ENCODE measurements at places on chromosomes 1 and 21.

- DNase-seq = no peak
These were observed 405 bp upstream of the RAB29 start for GRCh38 chr1:205775717-205776056.

GRCh38 chr1:102434421-102434820 lies 437.7 kb upstream of the OLFM3 start:
- DNase-seq = peak; percentile 16

DNA sequence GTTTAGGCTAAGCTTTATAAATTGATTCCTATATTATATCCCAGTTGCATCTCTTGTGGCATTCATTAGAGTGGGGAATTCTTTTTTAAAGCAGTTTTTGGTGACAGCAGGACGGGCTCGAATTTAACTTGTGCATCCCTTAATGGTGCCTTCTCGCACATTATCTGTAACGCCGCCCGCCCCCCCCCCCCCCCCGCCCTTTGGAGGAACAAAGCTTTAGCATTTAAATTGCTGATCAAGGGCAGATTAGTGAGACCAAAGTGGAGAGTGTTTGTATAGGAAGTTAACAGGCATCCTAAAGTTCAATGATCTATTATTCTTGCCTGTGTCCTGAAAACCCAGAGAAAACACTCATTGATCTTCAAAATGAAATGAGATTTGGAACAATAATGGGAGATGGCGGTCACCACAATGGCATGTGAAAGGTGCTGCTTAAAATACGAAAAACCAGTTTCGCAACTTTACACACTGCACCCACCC lies 2.2 kb downstream of the LMO4 start:
- no peak for DNase-seq

- no peak for DNase-seq
These were observed 481.2 kb downstream of the MATN1 start for GRCh38 chr1:30242168-30242567.

DNA sequence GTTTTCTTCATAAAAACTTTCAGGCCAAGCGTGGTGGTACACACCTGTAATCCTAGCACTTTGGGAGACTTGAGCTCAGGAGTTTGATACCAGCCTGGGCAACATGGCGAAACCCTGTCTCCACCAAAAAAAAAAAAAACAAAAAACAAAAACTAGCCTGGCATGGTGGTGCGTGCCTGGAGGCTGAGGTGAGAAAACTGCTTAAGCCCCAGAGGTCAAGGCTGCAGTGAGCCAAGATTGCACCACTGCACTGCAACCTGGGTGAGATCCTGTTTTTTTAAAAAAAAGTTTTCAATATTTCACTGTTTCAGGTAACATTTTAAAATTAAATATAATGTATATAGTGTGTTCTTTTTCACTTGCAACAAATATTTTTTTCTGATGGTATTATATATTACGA lies 13.5 kb upstream of the B3GALT2 start:
- no peak for DNase-seq

GRCh38 chr1:67053535-67053784 lies 488 bp downstream of the SLC35D1 start:
- no peak for DNase-seq

DNA sequence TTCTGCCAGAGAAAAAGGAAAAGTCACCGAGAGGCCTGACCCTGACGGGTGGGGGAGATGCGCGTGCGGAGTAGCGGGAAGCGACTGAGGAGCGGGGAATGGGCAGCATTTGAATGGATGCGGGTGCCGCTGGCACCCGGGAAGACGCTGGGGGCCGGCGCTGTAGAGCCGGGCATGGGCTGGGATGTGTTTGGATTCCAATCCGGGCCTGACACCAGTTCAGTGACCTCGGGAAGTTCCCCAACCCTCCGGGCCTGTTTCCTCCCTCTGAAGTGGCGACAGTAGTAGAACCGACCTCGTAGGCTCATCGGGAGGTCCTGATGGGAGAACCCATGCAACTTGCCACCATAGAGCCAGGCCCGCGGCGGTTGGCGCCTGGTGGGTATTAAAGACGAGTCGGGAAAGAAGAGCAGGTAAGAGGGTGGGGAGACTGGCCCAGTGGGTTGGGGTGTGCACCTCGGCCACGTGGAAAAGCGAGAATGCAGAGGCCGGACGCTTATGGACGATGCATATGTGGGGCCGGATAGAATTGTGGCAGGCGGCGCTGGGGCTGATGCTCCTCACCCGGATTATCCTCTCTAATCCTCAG lies 642 bp upstream of the SLC16A1 start:
- DNase-seq = peak; percentile 31

GRCh38 chr1:81558291-81559076 lies 242.2 kb upstream of the ADGRL2 start:
- no peak for DNase-seq

Measured in NCI-H345 (cell line).